Ammon's horn (tissue), 1 donor: ENCODE measurements at places on chromosomes 3 and 15.

DNA sequence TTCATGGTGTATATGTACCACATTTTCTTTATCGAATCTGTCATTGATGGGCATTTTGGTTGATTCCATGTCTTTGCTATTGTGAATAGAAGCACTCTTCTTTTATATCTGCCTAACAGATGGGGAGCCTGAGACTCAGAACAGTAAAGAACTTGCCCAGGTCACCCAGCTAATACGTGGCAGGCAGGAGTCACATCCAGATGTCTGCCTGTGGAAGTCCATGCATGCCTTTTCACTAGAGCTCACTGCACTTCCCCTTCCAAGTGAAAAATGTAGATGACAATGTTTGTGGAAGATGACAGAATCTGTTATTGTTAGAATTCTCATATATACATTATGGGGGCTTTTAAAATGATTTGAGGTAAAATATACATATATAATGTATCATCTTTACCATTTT is 165.0 kb downstream of the PDZRN3 start:
- DNase-seq = no peak

- no peak for DNase-seq
Measured at GRCh38 chr3:140276703-140277102, 341.7 kb downstream of the CLSTN2 start.

- peak; percentile 44 for DNase-seq
Measured at GRCh38 chr3:177196456-177197040, 734 bp downstream of the TBL1XR1 start.

GRCh38 chr3:1026395-1026794 is 66.4 kb upstream of the CNTN6 start:
- DNase-seq = no peak

GRCh38 chr3:37107846-37108245 is 66.5 kb downstream of the LRRFIP2 start:
- no peak for DNase-seq

GRCh38 chr15:98673133-98673532 is 24.8 kb downstream of the IGF1R start:
- no peak for DNase-seq

GRCh38 chr3:48651771-48652170 is 10.9 kb downstream of the CELSR3 start:
- no peak for DNase-seq

GRCh38 chr3:9879830-9880549 is at the start of gene CIDEC:
TSS of gene CIDEC (minus strand) at chr3:9880253. CDS start at chr3:9878486, 1,767 bp downstream.
- DNase-seq = no peak

GRCh38 chr3:48273594-48274211 is 32.8 kb downstream of the ZNF589 start:
- peak; percentile 76 for DNase-seq

- DNase-seq = no peak
Measured at GRCh38 chr3:61730056-61730455, 168.7 kb downstream of the PTPRG start.

DNA sequence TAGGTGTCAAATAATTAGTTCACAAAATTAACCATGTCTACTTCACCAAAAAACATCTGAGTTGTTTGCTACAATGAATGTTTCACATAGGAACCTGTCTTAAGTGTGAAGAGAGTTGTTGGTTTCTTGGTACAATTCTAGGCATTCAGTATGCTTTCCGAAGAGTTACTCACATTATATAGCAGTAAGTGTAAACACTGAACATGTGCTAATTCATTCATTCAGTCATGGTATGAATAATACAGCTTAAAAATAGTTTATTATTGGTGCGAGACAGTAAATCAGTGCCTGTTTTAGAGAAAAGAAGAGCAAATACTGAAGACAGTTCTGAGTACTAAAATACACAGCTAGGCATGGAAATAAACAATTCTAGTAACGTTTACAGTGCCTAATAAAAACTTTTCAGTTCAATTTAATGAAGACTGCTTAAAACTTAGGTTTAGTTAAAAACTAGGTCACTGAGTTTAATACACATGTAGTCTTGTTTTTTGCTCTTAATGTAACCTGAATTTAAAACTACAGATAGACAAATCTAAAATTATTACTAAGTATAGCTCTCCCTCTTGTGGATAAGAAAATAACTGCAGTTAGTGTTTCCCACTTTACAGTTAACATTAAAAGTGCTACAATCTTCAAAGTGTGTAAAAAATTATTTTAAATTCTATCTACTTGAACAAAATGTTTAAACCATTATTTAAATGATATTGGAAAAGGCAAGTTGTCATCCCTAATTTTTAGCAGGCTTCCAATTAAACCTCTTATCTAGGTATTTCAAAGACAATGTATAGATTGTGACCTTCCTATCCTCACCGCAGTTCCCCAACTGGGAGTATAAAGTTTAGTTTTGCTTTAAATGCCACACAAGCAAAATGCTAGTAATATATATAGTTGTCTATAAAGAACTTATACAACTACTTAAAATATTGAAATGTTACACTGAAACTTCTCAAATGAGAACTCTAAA is 20.1 kb upstream of the ZCWPW2 start:
- no peak for DNase-seq

DNA sequence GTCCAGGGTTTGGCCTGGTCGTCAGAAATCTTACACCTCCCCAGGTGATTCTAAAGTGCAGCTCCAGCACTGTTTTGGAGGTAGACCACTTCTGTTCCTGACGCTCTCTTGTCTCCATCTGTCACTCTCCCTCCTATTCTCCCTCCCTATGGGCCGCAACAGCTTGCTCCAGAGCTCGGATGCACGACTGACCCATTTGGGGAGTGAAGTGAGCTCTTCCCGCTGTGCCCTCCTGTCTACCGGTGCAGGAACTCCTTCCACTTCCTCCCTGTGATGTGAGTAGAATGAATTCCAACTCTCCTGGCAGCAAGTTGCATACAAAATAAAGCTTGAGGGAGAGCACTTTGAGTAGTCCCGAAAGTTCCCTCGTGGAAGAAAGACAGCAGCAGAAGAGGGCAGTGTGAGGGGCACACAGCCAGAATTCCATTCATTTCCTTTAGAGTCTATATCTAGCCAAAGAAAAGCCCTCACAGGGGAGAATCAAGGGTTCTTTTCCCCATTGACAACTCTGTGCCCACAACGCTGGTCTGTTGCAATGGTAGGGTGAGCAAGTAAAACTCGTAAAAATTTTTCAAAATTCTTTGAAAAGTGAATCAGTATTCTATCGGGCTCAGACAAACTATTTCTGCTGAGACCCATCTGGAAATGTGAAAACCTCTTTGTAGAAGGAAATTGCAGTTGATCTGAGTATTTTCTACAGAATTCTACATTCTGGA is 39.9 kb upstream of the BDH1 start:
- DNase-seq = peak; percentile 43

GRCh38 chr3:135368316-135368715 is 573.3 kb downstream of the EPHB1 start:
- DNase-seq = no peak

- DNase-seq = no peak
Measured at GRCh38 chr15:70270752-70271111, 173.0 kb upstream of the TLE3 start.

- peak; percentile 78 for DNase-seq
Measured at GRCh38 chr3:3015185-3016089, 94.7 kb downstream of the IL5RA start.

- no peak for DNase-seq
Measured at GRCh38 chr3:143465666-143466065, 346.1 kb downstream of the CHST2 start.

DNA sequence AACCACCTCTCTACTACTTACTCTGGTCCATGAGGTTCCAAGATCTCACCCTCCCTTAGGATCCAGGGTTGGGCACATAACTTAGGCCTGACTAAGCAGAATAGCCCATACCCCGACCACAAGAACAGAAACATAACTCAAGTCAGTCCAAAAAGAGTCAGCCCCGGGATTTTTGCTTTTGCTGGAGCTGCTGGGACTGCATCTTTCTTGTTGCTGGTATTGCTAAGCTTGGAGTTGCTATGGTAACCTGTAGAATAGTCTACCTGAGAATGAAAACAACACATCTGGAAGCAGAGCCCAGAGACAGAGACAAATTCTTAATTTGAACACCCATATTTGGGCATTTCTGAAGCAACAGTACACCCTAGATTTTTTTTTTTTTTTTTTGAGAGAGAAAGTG is 6.5 kb downstream of the RUBCN start:
- no peak for DNase-seq

- DNase-seq = no peak
Measured at GRCh38 chr3:143433787-143434378, 314.3 kb downstream of the CHST2 start.

- DNase-seq = no peak
Measured at GRCh38 chr3:149307435-149307783, 26.0 kb downstream of the TM4SF18 start.

DNA sequence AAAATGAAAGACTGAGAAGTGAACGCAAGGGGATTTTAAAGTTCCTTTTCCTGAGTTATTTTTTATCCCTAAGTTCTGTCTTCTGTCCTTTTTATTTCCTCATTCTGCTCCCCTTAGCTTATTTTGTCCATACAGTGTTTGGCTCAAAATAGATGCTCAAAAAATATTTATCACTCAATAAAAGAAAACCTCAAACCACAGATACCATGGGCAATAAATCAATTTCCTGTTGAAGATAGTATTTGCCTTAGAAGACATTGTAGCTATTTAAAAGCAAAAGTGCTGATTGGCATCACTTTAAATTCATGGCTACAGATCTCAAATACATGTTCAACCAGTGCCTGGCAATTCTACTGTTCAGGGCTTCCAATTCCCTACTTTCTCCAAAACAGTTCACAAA is 316.5 kb upstream of the ADAMTS9 start:
- DNase-seq = no peak

- DNase-seq = no peak
Measured at GRCh38 chr15:39881790-39882189, 38.3 kb downstream of the GPR176 start.

- no peak for DNase-seq
Measured at GRCh38 chr3:16476636-16477035, 36.9 kb downstream of the RFTN1 start.

DNA sequence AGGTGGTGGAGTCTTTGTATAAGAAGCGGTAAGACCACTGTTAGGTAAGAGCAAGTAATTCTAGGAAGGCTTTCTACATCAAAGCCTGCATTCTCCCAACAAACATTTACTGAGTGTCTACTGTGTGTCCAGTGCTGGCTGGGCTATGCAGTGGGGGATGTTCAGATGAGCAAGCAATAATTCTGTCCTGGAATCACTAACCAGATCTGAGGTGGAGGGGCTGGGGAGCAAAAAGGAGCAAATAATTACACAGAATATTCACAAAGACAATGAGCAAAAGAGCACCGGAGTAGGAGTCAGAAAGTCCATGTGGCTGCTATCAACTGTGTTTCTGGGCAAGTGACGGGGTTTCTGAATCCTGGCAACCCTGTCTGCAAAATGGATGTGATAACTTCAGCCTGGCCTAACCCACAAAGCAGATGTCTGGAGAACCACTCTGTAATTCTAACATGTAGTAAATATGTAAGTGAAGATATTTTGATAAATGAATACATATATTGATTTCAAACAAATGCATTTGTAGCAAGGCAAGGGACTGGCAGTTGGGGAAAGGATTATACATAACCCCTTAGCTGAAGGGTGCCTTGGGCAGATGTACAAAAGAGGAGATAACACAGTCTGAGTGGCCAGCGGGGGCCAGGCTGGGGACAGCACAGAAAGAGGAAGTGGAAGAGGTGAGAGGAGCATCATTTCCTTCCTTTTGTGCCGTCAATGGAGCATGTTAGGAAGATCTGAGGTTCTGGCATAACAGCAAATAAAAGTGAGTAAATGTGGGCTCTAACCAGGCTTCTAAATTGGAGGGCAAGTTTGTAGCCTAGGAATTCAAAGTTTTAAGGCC is 28.8 kb downstream of the CYP8B1 start:
- DNase-seq = peak; percentile 78

DNA sequence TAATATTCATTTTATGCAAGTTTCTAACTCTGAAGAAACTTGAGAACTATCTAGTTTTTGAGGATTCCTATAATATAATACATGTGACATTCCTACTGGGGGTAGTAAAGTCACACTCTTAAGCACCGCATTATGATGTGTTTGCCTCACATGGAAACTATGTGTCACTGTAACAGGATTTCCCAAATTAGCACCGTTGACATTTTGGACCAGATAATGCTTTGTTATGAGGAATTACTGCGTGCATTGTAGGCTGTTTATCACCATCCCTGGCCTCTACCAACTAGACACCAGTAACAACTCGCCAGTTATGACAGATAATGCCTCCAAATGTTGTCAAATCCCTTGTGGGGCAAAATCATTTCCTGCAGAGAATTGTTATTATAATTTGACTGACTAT is 267.8 kb downstream of the RAP2B start:
- DNase-seq = no peak

GRCh38 chr3:10627884-10628572 is 122.6 kb upstream of the ATP2B2 start:
- DNase-seq = no peak

DNA sequence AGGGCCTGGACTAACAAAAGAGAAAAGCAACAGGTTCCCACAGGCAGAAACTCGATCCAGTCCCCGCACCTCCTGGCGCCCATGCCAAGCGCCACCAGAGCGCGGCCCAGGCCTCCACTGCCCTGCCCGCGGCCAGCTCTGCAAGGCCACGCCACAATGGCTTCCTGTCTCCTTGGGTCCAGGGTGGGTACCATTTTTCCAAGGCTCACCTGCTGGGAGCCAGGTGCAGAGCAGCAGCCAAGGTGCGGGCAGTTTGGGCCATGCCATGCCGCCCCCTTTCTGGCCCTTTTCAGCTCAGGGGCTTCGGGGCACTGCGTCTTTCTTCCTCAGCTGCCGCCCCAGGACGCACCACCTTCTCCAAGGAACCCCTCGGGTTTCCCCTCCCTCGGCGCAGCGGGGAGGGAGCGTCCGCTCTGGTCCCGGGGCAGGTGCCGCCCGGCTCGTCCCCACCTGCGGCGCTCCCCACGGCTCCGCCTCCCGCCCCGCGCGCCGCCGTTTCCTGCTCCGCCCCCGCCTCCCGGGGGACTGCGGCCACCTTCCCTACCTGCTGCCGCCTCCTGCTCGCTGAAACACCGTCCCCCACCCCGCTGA is at the start of gene ILDR1:
Gene ILDR1 (minus strand): TSS at position 437 of the 591 bp plus-strand sequence. CDS start 170 bp downstream, at position 267.
- DNase-seq = no peak

GRCh38 chr15:45521596-45522327 is 793 bp downstream of the SLC30A4 start:
- DNase-seq = peak; percentile 9

- no peak for DNase-seq
Measured at GRCh38 chr3:161148832-161149475, 43.8 kb upstream of the B3GALNT1 start.
